ENCODE measurements at places on chromosomes 13 and 19.
A peak's percentile ranks its signal among the peaks of the same experiment; 100 is the strongest.

DNA sequence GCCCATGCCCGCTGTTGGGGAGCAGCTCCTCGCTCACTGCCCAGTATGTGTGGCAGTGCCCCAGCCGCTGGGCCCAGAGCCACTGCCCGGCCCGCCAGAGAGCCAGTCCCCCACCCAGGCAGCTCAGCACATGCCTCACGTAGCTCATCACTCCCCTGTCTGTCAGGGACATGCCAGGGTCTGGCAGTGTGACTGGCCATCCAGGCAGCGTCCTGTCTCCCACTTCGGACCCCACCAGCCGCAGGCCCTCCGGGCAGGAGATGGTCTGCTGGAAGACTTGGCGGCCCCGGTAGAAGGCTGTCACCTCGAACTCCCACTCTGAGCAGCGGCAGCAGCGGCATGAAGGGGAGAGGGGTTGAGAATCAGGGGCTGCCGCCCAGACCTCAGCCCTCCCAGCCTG, 3.6 kb downstream of the IRF3 start:
- DNase-seq: no peak

GRCh38 chr19:33751436-33751770, 45.3 kb upstream of the KCTD15 start:
- no peak for DNase-seq

- peak; percentile 91 for DNase-seq
These were observed 131.5 kb downstream of the RGCC start for GRCh38 chr13:41588899-41589298.

DNA sequence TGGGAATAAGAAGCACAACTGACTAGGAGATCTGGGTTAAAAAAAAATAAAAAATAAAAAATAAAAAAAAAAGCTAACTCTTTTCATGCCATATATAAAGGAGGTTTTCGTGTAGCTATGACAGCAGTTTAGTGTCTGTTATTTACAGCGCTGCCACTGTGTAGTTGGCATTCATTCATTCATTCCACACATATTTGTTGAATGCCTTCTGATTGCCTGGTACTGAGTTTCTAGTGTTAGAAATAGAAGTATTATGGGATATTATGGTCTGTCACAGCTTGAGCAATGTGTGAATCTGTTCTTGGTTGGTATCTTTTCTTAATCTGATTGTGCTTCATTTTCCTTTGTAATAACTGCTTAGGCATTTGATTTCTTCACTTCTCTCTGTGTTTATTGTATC, 237.4 kb downstream of the NBEA start:
- DNase-seq: peak; percentile 10

GRCh38 chr13:109941221-109941620, 154.8 kb upstream of the IRS2 start:
- no peak for DNase-seq

- DNase-seq: no peak
These were observed 9.9 kb downstream of the ETFB start for GRCh38 chr19:51356159-51356801.

Data from foreskin fibroblast (primary cell).